ENCODE measurements at places on chromosomes 16 and 17. TPM values are rescaled to one million over a fixed set of nuclear protein-coding genes. Genes with fewer than 3 reads are reported as not detected.
A peak's percentile ranks its signal among the peaks of the same experiment; 100 is the strongest.

The CRHR1 gene
- total RNA-seq, result not detected

The SALL1 gene
- not detected for total RNA-seq

The SYNGR2 gene
- 63.6 TPM for total RNA-seq

The GNG13 gene
- not detected for total RNA-seq

The NXPH3 gene
- total RNA-seq, result not detected

The XAF1 gene
- total RNA-seq, result 408 TPM

The HYDIN gene
- not detected for total RNA-seq

The OTOP3 gene
- total RNA-seq, result not detected

The KDM6B gene
- total RNA-seq, result 20.9 TPM

- peaks cover 3% of the 10 kb centered on the region for H3K36me3 ChIP-seq
- no peak overlapping the region for H3K27ac ChIP-seq
- no peak overlapping the region for H3K4me3 ChIP-seq
- H3K27me3 ChIP-seq, result no peaks in the 10 kb centered on the region
Measured at GRCh38 chr16:75687361-75687760, 10.6 kb upstream of the CPHXL2 start.

- no peak for DNase-seq
- H3K4me3 ChIP-seq, result no peak overlapping the region
- no peaks in the 10 kb centered on the region for H3K4me1 ChIP-seq
Measured at GRCh38 chr17:6179017-6179416, 108.8 kb downstream of the WSCD1 start.

DNA sequence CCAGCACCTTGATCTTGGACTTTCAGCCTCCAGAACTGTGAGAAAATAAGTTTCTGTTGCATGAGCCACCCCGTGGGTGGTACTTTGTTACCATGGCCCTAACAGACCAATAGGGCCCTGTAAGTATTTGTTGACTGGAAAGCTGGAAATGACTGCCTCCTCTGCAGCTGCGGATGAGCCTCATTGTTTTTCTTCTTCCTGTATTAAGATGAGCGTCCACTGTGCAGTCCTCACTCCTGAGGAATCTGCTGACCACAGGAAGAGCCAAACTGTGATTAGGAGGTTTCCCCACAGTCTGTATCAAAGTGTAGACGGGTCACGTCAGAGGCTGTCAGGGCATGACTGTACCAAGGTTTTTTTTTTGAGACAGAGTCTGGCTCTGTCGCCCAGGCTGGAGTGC is 12.2 kb upstream of the AKTIP start:
- no peaks in the 10 kb centered on the region for H3K27me3 ChIP-seq
- DNase-seq, result no peak
- H3K4me3 ChIP-seq, result no peak overlapping the region
- peak overlapping the region; percentile 16 for H3K27ac ChIP-seq
- H3K36me3 ChIP-seq, result peaks cover 32% of the 10 kb centered on the region
- peaks cover 64% of the 10 kb centered on the region for H3K4me1 ChIP-seq

GRCh38 chr16:64130140-64130539 is 991.7 kb downstream of the CDH11 start:
- DNase-seq, result no peak
- no peak overlapping the region for H3K4me3 ChIP-seq
- no peaks in the 10 kb centered on the region for H3K4me1 ChIP-seq
- H3K27ac ChIP-seq, result no peak overlapping the region
- no peaks in the 10 kb centered on the region for H3K36me3 ChIP-seq
- no peaks in the 10 kb centered on the region for H3K27me3 ChIP-seq

- H3K36me3 ChIP-seq, result no peaks in the 10 kb centered on the region
- H3K27me3 ChIP-seq, result peaks cover 11% of the 10 kb centered on the region
- peak; percentile 29 for DNase-seq
- H3K4me1 ChIP-seq, result peaks cover 13% of the 10 kb centered on the region
- no peak within 1 kb of the TSS for H3K27ac ChIP-seq
Measured at GRCh38 chr17:28405632-28406472, at the start of gene SLC46A1. TSS of gene SLC46A1 (minus strand) at chr17:28406212. CDS start at chr17:28406114, 98 bp downstream.

DNA sequence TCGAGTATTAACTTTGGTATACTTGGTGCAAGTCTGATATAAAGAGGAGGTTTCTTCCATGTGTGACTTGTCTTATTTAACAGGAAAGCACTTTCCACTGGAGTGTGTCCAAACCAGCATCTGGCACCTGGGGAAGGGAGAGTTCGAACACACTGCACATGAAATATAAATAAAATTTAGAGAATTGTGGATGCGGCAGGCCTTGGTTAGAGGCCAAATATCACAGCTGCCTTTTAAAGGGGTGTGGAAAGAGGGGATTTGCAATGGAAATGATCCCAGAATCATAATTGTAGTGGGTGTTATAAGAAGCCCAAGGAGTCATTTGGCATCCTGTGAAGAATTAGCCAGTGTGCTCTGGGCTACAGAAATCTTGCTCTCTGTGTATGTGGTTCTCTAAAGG is 4.3 kb upstream of the NXN start:
- H3K27ac ChIP-seq, result no peak overlapping the region
- H3K27me3 ChIP-seq, result no peaks in the 10 kb centered on the region
- no peak for DNase-seq
- peaks cover 12% of the 10 kb centered on the region for H3K4me1 ChIP-seq

DNA sequence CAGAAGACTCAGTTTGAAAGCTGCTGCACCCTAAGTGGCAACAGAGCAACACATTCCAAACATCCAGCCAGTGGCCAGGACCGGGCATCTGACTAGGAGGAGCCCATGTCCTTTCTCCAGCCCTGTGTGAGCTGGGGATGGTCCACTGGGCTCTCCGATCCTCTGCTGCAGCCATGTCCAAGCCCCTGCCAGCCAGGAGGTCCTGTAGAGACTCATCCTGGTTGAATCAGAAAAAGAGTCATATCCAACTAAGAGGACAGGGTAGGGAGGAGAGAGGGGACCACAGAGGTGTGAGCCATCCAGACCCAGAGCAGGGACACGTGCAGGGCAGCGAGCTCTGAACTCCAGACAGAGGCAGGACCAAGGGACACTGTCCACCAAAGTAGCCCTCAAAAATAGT is 163.0 kb upstream of the CDH5 start:
- no peak overlapping the region for H3K4me3 ChIP-seq
- H3K27me3 ChIP-seq, result peaks cover 5% of the 10 kb centered on the region
- no peak for DNase-seq
- no peak overlapping the region for H3K27ac ChIP-seq
- H3K36me3 ChIP-seq, result no peaks in the 10 kb centered on the region

- no peaks in the 10 kb centered on the region for H3K36me3 ChIP-seq
- H3K27ac ChIP-seq, result no peak overlapping the region
Measured at GRCh38 chr16:49362230-49362629, 11.4 kb upstream of the C16orf78 start.

GRCh38 chr16:67942200-67942509 is 1.8 kb downstream of the LCAT start:
- peaks cover 27% of the 10 kb centered on the region for H3K36me3 ChIP-seq
- peak; percentile 46 for DNase-seq
- H3K27ac ChIP-seq, result peak overlapping the region; percentile 66
- H3K27me3 ChIP-seq, result no peaks in the 10 kb centered on the region
- H3K4me3 ChIP-seq, result no peak overlapping the region

DNA sequence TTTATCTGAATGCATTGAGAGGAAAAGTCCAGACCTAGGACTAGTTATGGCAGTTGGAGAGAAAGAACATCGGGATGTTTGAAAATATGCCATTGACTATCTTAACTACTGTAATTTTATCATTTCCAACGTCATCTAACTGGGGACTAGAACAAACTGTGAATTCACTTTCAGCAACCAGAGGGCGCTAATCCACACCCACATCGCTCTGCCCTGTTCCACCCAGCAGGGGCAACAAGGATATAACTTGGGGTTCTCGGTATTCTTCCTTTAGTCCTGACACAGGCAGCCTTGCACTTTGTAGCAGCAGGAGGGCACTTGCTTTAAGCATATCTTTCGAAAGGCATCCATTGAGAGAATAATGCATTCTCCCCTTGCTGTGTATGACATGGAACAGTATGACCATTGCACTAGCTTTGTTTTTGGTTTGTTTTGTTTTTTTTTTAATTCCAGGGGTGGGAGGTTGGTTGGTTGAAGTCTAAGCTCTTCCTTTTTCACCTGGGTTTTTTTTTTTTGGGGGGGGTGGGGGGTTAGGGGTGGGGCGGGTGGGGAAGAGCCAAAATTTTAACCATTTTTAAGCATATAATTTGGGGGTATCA is 31.5 kb downstream of the SIAH1 start:
- H3K27ac ChIP-seq, result peak overlapping the region; percentile 55
- DNase-seq, result peak; percentile 73
- H3K27me3 ChIP-seq, result no peaks in the 10 kb centered on the region
- H3K4me3 ChIP-seq, result no peak overlapping the region

DNA sequence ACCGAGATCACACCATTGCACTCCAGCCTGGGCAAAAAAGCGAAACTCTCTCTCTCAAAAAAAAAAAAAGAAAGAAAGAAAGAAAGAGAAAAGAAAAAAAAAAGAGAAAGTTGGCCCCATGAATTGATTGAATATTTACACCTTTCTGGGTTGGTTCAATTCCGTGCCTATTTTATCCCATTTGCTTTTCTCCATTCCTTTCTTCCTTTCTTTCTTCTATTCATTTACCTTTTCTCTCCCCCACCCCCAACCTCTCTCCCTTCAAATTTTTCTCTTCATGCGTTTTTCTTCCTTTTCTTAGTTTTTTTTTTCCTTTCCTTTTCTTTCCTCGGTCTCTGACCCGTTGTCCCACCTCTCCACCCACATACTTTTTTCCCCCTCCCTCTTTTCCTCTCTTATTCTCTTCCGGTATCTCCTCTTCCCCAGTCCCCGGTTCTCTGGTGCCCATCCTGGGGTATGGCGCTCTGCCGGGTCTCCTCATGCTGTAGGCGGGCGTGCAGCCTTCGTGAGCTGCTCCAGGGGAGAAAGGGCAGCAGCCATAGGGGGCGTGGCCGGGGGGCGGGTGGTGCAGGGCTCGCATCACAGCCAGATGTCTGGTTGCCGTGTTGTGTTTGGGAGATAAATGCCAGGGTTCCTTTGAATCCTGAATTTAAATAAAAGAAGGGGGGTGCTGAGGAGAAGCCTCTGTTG is 5.3 kb upstream of the COL1A1 start:
- H3K27me3 ChIP-seq, result peaks cover 66% of the 10 kb centered on the region
- no peaks in the 10 kb centered on the region for H3K36me3 ChIP-seq
- H3K27ac ChIP-seq, result no peak overlapping the region
- DNase-seq, result no peak
- no peak overlapping the region for H3K4me3 ChIP-seq
- peaks cover 2% of the 10 kb centered on the region for H3K4me1 ChIP-seq

DNA sequence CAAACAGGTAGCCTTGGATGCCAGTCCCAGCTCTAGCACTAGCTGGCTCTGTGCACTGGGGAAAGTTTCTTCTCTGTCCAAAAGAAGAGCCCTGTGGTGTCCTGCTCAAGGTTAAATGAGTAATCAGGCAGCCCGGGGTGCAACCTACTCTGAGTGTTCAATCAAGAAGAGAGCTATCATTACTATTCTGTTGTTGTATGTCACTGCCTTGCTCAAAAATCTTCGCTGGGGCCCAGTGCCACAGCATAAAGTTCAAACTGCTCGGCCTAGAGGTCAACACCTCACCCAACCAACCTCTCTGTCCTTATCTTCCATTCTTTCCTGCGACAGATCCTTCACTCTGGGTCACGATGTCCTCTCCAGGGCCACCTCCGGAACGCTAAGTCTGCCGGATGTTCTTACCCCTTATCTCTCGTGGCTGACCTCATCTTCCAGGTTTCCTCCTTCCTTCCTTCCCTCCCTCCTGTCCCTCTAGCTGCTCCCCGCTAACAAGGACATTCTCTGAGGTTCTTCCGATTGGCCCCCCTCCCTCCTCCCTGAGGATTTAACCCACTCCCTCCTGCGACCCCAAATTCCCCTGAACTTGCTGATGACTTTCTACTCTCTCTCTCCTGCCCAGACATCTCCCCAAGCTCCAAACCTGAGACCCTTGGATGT is 4.4 kb downstream of the FDXR start:
- no peak overlapping the region for H3K4me3 ChIP-seq
- H3K27ac ChIP-seq, result no peak overlapping the region
- DNase-seq, result no peak
- H3K4me1 ChIP-seq, result peaks cover 36% of the 10 kb centered on the region

- peak overlapping the region; percentile 9 for H3K4me3 ChIP-seq
- peaks cover 82% of the 10 kb centered on the region for H3K4me1 ChIP-seq
- H3K27ac ChIP-seq, result peak overlapping the region; percentile 28
- peaks cover 96% of the 10 kb centered on the region for H3K36me3 ChIP-seq
Measured at GRCh38 chr16:31184888-31185287, 4.9 kb downstream of the FUS start.

GRCh38 chr17:26773189-26774188 is 520.4 kb upstream of the WSB1 start:
- H3K36me3 ChIP-seq, result peaks cover 10% of the 10 kb centered on the region
- H3K4me3 ChIP-seq, result no peak overlapping the region
- no peaks in the 10 kb centered on the region for H3K27me3 ChIP-seq
- no peak overlapping the region for H3K27ac ChIP-seq

DNA sequence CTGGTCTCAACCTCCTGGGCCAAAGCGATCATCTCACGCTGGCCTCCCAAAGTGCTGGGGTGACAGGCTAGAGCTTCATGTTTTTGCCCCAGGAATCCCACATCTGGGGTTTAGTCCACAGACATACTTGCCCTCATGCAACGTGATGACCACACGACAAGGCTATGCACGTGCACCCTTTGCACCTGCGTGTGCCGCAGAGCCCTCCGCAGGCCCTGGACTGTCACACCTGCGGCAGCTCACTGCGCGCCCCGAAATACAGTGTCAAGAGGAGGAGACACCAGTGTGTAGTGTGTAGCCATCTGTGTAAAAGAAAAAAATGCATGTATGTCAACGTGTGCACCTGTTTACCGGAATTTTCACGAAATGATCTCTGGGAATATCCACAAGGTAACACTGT is 3.5 kb upstream of the MYADML2 start:
- H3K27me3 ChIP-seq, result peaks cover 5% of the 10 kb centered on the region
- H3K4me3 ChIP-seq, result no peak overlapping the region
- no peak for DNase-seq
- H3K4me1 ChIP-seq, result no peaks in the 10 kb centered on the region
- H3K36me3 ChIP-seq, result no peaks in the 10 kb centered on the region
